ENCODE measurements at places on chromosomes 4 and X. TPM values are rescaled to one million over a fixed set of nuclear protein-coding genes. Genes with fewer than 3 reads are reported as not detected.

The DCLK2 gene
- 1.2 TPM for total RNA-seq

The JAKMIP1 gene
- total RNA-seq: 0.24 TPM

The METAP1 gene
- 15.5 TPM for total RNA-seq

The BTK gene
- 0.43 TPM for total RNA-seq

The CENPE gene
- 0.79 TPM for total RNA-seq

The HS3ST1 gene
- 0.46 TPM for total RNA-seq

The LRCH2 gene
- total RNA-seq: 0.16 TPM

DNA sequence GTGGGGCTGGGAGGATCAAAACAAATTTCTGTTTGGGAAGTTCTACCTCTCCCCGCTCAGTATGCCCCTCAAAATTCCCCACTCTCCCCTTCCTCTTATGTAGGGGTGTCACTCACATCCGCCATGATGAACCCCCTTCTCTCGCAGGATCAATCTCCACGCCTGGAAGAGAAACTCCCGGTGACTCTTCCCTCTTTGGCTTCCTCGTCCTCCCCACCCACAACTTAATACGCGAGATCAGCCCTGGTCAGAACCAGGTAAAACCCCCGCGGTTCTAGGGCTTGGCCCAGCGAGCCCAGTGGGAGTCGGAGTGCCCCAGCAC, 427 bp downstream of the LAMTOR3 start:
- no peaks in the 10 kb centered on the region for H3K27me3 ChIP-seq
- H3K4me3 ChIP-seq: peak overlapping the region; percentile 71
- no peak for DNase-seq
- H3K36me3 ChIP-seq: no peaks in the 10 kb centered on the region
- peaks cover 7% of the 10 kb centered on the region for H3K4me1 ChIP-seq
- H3K27ac ChIP-seq: peak overlapping the region; percentile 80

- no peak overlapping the region for H3K27ac ChIP-seq
- no peaks in the 10 kb centered on the region for H3K36me3 ChIP-seq
- H3K4me1 ChIP-seq: no peaks in the 10 kb centered on the region
- no peak for DNase-seq
Measured at GRCh38 chr4:49516796-49517195, 530.7 kb downstream of the CWH43 start.

GRCh38 chrX:12906046-12906761, at the start of gene TLR8:
Gene TLR8 (plus strand): TSS chrX:12906620. CDS start chrX:12906707, 87 bp downstream.
- no peaks in the 10 kb centered on the region for H3K36me3 ChIP-seq
- H3K27me3 ChIP-seq: no peaks in the 10 kb centered on the region
- no peak within 1 kb of the TSS for H3K27ac ChIP-seq
- H3K4me1 ChIP-seq: no peaks in the 10 kb centered on the region
- DNase-seq: no peak

- no peak overlapping the region for H3K4me3 ChIP-seq
- DNase-seq: no peak
- no peaks in the 10 kb centered on the region for H3K4me1 ChIP-seq
- no peaks in the 10 kb centered on the region for H3K36me3 ChIP-seq
- no peaks in the 10 kb centered on the region for H3K27me3 ChIP-seq
- H3K27ac ChIP-seq: no peak overlapping the region
Measured at GRCh38 chr4:7539659-7540058, 104.9 kb upstream of the PSAPL1 start.

DNA sequence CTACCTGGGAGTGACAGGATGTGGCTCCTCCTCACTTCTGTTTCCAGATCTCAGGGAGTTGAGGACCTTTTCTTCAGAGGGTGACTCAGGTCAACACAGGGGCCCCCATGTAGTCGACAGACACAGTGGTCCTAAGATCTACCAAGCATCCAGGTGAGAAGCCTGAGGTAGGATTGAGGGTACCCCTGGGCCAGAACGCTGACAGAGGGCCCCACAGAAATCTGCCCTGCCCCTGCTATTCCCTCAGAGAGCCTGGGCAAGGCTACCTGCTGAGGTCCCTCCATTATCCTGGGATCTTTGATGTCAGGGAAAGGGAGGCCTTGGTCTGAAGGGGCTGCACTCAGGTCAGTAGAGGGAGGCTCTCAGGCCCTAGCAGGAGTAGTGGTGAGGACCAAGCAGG, 1.5 kb downstream of the MAGEA12 start:
- no peaks in the 10 kb centered on the region for H3K27me3 ChIP-seq
- no peak overlapping the region for H3K27ac ChIP-seq
- no peak for DNase-seq
- H3K36me3 ChIP-seq: no peaks in the 10 kb centered on the region

- no peak for DNase-seq
- H3K27me3 ChIP-seq: peaks cover 5% of the 10 kb centered on the region
- H3K27ac ChIP-seq: no peak overlapping the region
- no peak overlapping the region for H3K4me3 ChIP-seq
Measured at GRCh38 chr4:168636506-168637196, 139.8 kb downstream of the PALLD start.

GRCh38 chr4:41532336-41532735, 5.6 kb upstream of the LIMCH1 start:
- no peak for DNase-seq
- H3K36me3 ChIP-seq: no peaks in the 10 kb centered on the region
- no peak overlapping the region for H3K27ac ChIP-seq
- no peaks in the 10 kb centered on the region for H3K4me1 ChIP-seq
- H3K4me3 ChIP-seq: no peak overlapping the region

GRCh38 chr4:92305148-92305877, 1.5 kb downstream of the GRID2 start:
- H3K4me3 ChIP-seq: peak overlapping the region; percentile 7
- no peak overlapping the region for H3K27ac ChIP-seq

GRCh38 chrX:154381271-154381670, 2.2 kb downstream of the EMD start:
- H3K36me3 ChIP-seq: no peaks in the 10 kb centered on the region
- H3K4me3 ChIP-seq: no peak overlapping the region
- no peak overlapping the region for H3K27ac ChIP-seq
- no peak for DNase-seq
- no peaks in the 10 kb centered on the region for H3K4me1 ChIP-seq

GRCh38 chrX:154509455-154509854, 6.6 kb downstream of the FAM3A start:
- no peak for DNase-seq
- H3K27me3 ChIP-seq: no peaks in the 10 kb centered on the region
- no peaks in the 10 kb centered on the region for H3K4me1 ChIP-seq
- no peak overlapping the region for H3K4me3 ChIP-seq

DNA sequence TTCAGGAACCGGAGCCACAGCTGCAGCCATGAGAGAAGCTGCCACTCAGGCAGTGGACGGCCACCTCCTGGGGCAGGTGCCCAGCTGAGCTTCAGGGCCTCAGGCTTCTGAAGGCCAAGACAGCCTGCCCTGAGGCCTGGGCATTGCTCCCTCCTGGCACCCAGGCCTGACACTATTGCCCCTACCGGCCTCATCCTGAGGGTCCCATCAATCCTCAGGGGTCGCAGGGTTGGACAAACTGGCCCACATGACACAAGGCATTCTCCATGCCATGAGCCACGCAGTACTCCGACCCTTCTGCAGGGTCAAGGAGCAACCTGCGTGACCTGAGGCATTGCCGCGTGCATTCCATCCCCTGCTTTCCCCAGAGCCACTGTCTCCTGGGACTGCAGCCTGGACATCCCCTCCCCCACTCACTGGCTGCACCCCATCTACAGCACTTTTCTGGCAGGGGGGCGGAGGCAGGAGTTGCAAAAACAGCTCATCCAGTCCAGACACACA, 3.0 kb upstream of the ZFP92 start:
- no peaks in the 10 kb centered on the region for H3K27me3 ChIP-seq
- H3K4me1 ChIP-seq: no peaks in the 10 kb centered on the region
- H3K27ac ChIP-seq: no peak overlapping the region
- DNase-seq: no peak
- H3K36me3 ChIP-seq: no peaks in the 10 kb centered on the region

GRCh38 chr4:7769396-7770223, 170.1 kb downstream of the AFAP1 start:
- H3K27me3 ChIP-seq: no peaks in the 10 kb centered on the region
- H3K27ac ChIP-seq: no peak overlapping the region
- H3K4me3 ChIP-seq: no peak overlapping the region
- H3K36me3 ChIP-seq: no peaks in the 10 kb centered on the region
- DNase-seq: no peak

- H3K27ac ChIP-seq: no peak overlapping the region
- no peak overlapping the region for H3K4me3 ChIP-seq
- H3K4me1 ChIP-seq: peaks cover 12% of the 10 kb centered on the region
- DNase-seq: no peak
- no peaks in the 10 kb centered on the region for H3K27me3 ChIP-seq
Measured at GRCh38 chr4:108529984-108530905, 90.1 kb upstream of the RPL34 start.

- no peak for DNase-seq
- no peak overlapping the region for H3K4me3 ChIP-seq
- no peak overlapping the region for H3K27ac ChIP-seq
- H3K36me3 ChIP-seq: no peaks in the 10 kb centered on the region
- no peaks in the 10 kb centered on the region for H3K27me3 ChIP-seq
Measured at GRCh38 chr4:160423879-160424451, 1321.1 kb downstream of the RAPGEF2 start.

DNA sequence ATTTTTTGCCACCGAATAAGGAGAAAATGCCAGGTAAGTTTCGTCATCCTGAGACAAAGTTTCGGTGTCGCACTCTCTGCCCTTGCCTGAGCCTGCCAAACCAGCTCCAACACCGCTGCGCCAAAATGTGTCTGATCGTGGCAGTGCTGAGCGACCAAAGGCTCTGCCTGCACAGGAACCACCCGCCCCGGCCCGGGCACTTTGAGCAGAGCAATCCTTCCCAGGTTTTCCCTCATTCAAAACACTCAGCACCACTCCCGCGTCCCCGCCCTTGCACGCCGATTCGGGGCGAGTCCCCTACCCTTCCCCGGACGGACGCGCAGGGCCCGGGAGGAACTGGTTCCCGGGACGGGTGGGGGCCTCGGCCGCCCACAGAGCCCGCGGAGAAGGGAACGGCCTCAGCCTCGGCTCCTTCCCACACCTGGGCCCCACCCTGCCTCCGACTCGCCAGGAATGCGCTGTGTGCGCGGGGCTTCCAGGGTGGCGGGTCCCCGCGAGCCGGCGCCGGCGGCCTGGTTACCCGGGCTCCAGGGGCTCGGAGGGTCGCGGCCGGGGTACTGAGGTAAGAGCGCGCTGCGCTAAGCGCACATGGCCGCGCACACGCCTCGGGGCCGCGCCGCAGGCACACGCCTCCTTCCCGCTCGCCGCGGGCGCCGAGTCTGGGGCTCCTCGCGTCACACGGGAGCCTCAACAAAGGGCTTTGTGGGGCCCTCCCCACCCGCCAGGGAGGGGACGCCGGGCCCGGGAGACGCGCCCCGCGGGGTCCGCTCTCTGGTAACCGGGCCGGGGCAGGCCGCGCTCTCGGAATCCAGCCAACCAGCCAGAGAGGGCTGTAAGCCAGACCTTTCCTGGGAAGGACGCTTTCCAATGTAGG, at the start of gene C4orf36:
Gene C4orf36 (minus strand): TSS at position 661 of the 874 bp plus-strand sequence. CDS start 902 bp downstream, outside the sequence.
- DNase-seq: peak; percentile 86
- no peaks in the 10 kb centered on the region for H3K36me3 ChIP-seq
- H3K4me1 ChIP-seq: no peaks in the 10 kb centered on the region
- H3K27me3 ChIP-seq: no peaks in the 10 kb centered on the region

- no peaks in the 10 kb centered on the region for H3K27me3 ChIP-seq
- no peak overlapping the region for H3K27ac ChIP-seq
- no peak overlapping the region for H3K4me3 ChIP-seq
- no peak for DNase-seq
- H3K4me1 ChIP-seq: no peaks in the 10 kb centered on the region
Measured at GRCh38 chr4:149306537-149306936, 509.1 kb downstream of the IQCM start.

DNA sequence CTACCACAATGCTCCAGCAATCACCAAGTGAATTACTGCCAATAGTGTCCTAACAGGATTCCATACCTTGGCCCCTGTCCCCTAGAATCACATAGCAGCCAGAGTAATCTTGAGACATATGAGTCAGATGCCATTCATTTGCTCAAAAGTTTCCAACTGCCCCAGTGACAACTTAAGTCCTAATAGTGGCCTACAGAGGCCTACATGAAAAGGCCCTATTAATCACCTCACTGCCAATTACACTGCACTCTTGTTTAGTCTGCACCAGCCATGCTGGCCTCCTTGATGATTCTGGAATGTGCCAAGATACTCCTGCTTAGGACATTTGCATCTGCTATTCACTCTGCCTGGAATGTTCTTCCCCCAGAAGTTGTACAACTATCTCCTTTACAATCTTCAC, 130.7 kb downstream of the NR3C2 start:
- H3K4me3 ChIP-seq: no peak overlapping the region
- no peak for DNase-seq
- H3K27me3 ChIP-seq: no peaks in the 10 kb centered on the region

DNA sequence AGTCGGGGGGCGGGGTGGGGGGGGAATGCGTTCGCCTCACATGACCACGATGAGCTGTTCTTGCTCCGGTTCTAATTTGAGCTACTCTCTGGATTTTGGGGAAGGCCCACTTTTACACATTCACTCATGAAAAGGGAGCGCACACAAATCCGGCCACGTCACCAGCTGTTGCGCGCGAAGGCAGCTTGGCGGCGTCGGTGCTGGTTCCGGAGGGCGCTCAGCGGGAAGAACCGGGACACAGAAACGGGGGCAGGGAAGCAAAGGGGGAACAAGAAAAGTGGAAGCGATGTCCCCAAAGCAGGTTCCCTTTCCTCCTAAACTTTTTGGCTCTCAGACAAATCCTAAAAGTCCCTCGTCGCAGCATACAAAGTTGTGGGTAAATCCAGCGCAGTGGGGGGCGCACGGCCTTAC, 605 bp downstream of the ANXA5 start:
- peak overlapping the region; percentile 94 for H3K27ac ChIP-seq
- no peaks in the 10 kb centered on the region for H3K27me3 ChIP-seq
- peak; percentile 56 for DNase-seq
- peaks cover 26% of the 10 kb centered on the region for H3K4me1 ChIP-seq
- H3K36me3 ChIP-seq: no peaks in the 10 kb centered on the region

DNA sequence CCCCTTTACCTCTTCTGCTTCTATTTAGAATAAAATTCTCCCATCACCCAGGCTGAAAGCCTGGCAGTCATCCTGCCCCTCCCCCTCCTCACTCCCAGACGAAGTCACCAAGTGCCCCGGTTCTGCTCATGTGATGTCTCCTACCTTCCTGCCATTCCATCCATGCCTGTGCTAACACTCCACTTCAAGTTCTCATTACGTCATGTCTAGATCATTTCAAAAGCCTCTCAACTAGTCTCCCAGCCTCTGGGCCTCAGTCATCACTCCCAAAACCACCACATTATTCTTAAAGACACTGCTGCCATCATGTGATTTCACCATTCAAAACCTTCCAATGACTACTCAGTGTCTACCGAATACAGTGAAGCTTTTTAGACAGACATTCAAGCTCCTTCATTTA, 17.2 kb upstream of the HOPX start:
- no peak for DNase-seq
- no peaks in the 10 kb centered on the region for H3K4me1 ChIP-seq
- H3K4me3 ChIP-seq: no peak overlapping the region

- no peaks in the 10 kb centered on the region for H3K27me3 ChIP-seq
- no peak overlapping the region for H3K4me3 ChIP-seq
- peaks cover 3% of the 10 kb centered on the region for H3K4me1 ChIP-seq
- H3K36me3 ChIP-seq: no peaks in the 10 kb centered on the region
Measured at GRCh38 chr4:56424697-56425514, 10.5 kb downstream of the PPAT start.

GRCh38 chr4:76689145-76689817, 208.7 kb downstream of the SOWAHB start:
- DNase-seq: peak; percentile 74
- peak overlapping the region; percentile 39 for H3K4me3 ChIP-seq
- H3K36me3 ChIP-seq: no peaks in the 10 kb centered on the region
- no peaks in the 10 kb centered on the region for H3K27me3 ChIP-seq
- H3K4me1 ChIP-seq: peaks cover 10% of the 10 kb centered on the region

GRCh38 chr4:79757600-79757999, 315.4 kb downstream of the ANTXR2 start:
- H3K36me3 ChIP-seq: no peaks in the 10 kb centered on the region
- no peak overlapping the region for H3K4me3 ChIP-seq
- no peak overlapping the region for H3K27ac ChIP-seq
- no peaks in the 10 kb centered on the region for H3K4me1 ChIP-seq
- no peak for DNase-seq

Measured in pancreas (tissue), 10 donors.